ENCODE measurements at places on chromosomes 16 and 17.
A peak's percentile ranks its signal among the peaks of the same experiment; 100 is the strongest.

DNA sequence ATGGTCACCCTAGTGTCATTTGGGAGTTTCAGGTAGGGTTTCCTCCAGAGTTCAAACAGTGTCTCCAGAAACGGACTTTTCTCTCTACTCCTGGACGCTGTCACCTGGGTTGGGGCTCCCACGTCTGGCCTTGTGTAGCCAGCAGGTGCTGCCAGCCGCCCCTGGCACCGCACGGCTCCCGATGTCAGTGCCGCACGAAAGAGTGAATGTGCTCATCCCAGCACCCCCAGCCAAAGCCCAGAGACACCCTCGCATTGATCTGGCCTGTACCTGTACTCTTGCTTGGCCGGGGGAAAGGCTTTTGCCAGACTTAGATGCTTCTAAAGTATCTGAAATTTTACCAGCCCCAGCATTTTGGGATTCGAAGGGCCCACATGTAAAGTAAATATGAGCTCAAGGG is 351.9 kb downstream of the C16orf95 start:
- DNase-seq, result no peak

- no peak for DNase-seq
Measured at GRCh38 chr16:21179126-21179982, 20.9 kb downstream of the LDAF1 start.

DNA sequence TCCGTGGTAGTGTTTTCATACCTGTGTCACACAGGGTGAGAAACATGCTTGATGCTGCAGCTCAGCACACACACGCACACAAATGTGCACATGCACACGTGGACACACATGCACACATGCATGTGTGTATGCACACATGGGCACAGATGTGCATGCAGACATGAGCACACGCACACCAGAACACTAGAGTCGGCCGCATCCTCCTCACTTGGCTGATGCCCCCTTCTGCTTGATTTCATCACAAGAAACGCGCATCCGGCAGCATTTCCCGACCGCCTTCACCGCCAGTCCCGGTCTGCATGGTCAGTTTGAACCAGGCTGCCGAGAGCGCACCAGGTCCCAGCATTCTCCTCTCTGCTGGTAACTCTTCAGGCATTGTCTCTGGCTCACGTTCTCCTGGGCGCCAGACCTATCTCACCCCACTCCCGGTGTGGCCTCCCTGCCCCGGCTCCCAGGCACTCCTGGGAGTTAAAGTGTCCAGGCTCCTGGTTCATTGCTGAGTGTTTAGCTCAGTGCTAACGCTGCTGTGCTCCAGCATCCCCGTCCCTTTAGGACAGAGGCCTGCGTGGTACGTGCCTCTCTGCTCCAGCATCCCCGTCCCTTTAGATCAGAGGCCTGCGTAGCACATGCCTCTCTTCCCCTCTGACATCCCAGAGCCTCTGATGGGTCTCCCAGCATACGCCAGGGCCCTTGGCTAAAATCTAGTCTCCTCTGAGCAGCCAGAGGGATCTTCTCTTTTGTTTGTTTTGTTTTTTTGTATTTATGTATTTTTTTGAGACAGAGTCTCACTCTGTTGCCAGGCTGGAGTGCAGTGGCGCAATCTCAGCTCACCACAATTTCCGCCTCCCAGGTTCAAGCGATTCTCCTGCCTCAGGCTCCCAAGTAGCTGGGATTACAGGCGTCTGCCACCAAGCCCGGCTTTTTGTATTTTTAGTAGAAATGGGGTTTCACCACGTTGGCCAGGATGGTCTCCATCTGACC is 16.0 kb downstream of the BAIAP2 start:
- DNase-seq, result no peak

DNA sequence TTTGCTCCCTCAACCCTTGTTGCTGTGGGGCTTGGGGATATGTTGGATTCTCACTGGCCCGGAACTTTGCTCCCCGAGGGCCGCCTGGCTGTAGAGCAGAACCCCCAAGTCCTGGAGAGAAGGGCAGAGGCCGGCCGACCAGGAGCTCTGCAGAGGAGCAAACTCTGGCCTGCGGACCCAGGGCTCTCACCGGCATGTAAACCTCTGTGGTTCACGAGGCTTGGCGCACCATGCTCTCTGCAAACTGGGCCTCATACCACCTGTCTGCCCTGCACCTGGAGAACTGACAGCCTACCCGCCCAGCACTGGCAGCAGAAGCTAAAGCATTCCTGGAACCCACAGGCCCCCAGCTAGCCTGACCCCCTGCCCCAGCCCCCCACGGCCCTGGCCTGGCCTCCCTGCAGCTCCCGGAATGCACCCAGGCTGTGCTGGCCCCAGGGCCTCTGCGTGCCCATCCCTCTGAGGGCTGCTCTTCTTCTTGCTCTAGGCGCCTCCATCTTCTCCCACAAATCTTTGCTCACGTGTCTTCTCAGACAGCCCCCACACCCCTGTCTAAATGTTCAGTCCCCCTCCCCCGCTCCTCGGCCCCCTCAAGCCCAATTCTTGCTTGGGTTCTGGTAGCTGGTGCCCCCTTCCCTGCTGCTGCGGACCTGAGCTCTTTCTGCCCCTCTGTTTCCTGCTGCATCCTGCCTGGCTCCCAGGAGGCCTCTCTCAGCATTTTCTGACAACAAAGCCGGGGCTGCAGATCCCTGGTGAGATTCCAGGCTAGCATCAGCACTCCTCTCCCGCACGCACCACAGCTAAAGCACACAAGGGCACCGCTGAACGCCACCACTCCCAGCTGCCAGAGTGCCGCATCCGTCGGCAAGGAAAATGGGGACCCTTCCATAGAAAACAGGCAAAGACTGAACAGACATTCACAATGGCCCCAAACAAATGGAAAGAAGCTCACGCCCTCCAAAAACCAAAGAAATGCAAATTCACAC is 23.3 kb downstream of the ACTG1 start:
- no peak for DNase-seq

GRCh38 chr16:81485824-81486539 is 41.4 kb downstream of the CMIP start:
- no peak for DNase-seq

GRCh38 chr16:58628845-58629732 is 537 bp downstream of the CNOT1 start:
- no peak for DNase-seq

DNA sequence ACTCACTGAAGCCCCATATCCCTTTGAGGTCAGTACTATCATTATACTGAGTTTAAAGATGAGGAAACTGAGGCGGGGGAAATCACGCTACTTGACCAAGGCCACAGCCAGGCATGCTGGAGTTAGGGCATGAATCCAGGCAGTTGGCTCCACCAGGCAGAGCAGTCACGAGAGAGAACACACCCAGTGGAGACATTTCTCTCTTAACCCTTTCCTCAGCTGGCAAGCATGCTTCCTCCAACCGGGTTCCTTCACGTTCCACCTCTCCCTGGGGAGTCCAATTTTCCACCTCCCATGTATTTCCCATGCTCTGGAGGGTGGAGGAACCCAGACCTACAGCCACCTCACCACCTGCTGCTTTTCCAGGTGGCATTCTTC is 32.8 kb downstream of the VAC14 start:
- DNase-seq, result no peak

- DNase-seq, result peak; percentile 81
Measured at GRCh38 chr16:70428178-70428998, 10.5 kb downstream of the ST3GAL2 start.

DNA sequence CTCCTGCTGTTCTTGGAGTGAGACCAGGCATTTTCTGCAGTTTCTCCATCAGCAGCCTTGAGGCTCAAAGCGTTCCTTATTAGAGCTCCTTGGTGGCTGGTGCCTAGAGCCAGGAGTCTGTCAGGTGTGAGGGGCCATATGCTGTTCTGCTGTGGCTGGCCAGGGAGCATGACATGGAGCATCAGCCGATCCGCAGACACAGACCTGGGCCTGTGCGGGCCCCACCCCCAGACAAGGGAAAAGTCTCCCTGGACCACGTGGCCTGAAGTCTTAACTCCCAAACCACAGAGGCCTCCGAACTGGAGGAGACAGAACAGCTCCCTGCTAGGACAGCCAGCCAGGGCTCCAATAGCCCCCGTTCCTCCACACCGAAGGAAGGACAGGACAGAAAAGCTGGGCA is 162.7 kb upstream of the CIBAR2 start:
- DNase-seq, result no peak

GRCh38 chr17:28518132-28518531 is 12.0 kb downstream of the FOXN1 start:
- no peak for DNase-seq

- no peak for DNase-seq
Measured at GRCh38 chr16:80862160-80862705, 57.8 kb upstream of the CDYL2 start.

- DNase-seq, result no peak
Measured at GRCh38 chr17:27218719-27219488, 75.0 kb upstream of the WSB1 start.

DNA sequence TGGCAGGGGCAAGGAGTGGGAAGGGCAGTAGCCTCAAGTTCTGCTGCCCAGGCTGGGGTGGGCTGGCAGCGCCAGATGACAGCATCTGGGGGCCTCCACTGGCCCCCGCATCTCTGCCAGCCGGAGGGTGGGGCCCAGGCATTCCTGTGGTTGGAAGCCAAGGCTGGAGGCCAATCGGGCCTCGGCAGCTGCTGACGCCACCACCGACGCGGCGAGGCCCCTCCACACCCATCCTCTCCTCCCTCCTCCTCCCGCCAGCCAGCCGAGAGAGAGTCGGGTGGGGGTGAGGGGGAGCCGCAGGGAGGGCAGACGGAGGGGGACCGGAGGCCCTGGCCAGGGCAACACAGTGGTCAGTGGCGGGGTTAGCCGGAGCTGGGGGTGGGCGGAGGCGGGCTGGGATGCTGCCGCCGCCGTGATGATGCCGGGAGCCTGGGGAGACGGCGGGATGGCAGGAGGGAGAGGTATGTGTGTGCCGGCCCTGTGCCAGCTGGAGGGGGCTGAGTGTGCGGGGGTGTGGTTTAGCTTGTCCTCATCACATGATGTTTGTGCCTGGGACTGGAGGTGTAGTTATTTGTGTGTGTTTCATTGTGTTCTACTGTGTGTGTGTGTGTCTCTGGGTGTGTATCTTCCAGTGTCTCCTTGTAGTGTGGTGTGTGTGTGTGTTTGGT is 36.6 kb downstream of the ARHGAP23 start:
- DNase-seq, result peak; percentile 76

GRCh38 chr17:77045441-77046041 is 95.2 kb upstream of the SEC14L1 start:
- DNase-seq, result peak; percentile 17

- DNase-seq, result no peak
Measured at GRCh38 chr17:19341641-19342610, 20.6 kb downstream of the B9D1 start.

DNA sequence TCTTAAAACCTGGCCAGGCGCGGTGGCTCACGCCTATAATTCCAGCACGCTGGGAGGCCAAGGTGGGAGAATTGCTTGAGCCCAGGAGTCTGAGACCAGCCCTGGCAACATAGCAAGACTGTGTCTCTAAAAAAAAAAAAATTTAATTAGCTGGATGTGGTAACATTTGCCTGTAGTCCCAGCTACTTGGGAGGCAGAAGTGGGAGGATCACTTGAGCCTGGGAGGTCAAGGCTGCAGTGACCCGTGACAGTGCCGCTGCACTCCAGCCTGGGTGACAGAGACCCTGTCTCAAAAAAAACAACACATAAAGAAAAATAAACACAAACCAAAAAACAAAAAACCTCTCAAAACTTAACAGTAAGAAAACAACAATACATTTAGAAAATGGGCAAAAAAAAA is 106.3 kb downstream of the SMG6 start:
- no peak for DNase-seq

DNA sequence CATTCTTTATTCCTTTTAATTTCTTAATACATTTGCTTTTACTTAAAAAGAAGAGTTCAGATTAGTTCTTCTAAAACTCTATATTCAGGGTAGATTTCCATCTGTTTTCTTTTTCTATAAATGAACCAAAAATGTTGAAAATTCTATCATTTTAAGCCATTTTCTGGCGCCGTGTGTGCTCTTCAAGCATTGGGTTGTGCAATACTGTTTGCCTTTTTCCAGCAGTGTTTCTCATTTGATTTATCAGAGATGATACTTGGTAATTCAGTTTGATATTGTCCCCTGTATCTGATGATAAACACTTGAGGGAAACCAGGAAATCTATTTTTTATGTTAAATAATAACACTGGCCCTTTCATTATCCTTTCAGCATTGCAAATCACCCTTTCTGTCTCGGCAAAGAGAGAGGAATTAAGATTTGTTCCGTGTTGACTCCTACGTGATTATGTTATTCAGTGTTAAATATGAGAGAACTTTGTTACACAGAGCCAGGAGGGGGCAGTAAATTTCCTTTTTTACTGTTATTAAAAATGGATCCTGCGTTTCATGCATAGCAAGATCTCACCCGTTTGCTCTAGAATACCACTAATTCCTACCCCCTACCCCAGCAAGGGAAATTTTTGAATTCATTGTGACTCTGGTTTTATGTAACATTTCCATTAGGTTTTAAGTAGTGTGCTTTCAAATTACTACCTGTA is 606.9 kb upstream of the RBFOX1 start:
- DNase-seq, result no peak

DNA sequence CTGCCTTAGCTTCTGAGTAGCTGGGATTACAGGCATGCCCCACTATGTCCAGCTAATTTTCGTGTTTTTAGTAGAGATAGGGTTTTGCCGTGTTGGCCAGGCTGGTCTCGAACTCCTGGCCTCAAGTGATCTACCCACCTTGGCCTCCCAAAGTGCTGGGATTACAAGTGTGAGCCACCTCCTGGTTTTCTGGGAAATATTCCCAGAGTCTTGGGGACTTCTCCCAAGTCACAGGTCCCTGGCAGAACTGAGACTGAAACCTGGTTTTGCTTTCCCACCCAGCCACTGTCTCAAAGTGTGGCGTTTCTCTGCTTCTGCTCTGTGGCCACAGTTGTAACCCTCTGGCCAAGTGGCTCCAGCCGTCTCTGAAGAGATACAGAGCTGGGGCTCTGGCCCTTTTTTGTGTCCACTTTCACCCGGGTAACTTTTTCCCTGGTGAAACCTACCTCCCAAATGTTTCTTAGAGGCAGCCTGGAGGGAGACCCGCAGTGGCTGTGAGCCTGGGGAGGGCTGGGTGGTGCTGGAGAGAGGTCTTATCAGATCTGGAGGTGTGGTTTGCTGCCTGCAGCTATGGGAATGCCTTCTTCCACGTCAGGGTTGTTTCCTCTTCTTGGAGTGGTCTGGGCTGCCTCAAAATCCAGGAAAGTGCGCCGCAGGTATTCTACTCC is 5.1 kb downstream of the KSR1 start:
- DNase-seq, result no peak
